ENCODE measurements at places on chromosomes 7 and 10. TPM values are rescaled to one million over a fixed set of nuclear protein-coding genes. Genes with fewer than 3 reads are reported as not detected.

The TBC1D12 gene
- total RNA-seq, result 0.96 TPM

The SPACDR gene
- total RNA-seq, result 3.8 TPM

The SPRN gene
- not detected for total RNA-seq

The WNT8B gene
- total RNA-seq, result 0.41 TPM

The FAM25G gene
- not detected for total RNA-seq

The GSAP gene
- 4.0 TPM for total RNA-seq

GRCh38 chr10:74018241-74018640 is 20.3 kb downstream of the VCL start:
- no peak for DNase-seq
- no peak overlapping the region for H3K27ac ChIP-seq
- no peak overlapping the region for H3K4me3 ChIP-seq
- peaks cover 2% of the 10 kb centered on the region for H3K36me3 ChIP-seq
- H3K4me1 ChIP-seq, result peaks cover 14% of the 10 kb centered on the region
- H3K27me3 ChIP-seq, result no peaks in the 10 kb centered on the region

- DNase-seq, result no peak
- no peaks in the 10 kb centered on the region for H3K36me3 ChIP-seq
- H3K4me3 ChIP-seq, result no peak overlapping the region
- H3K4me1 ChIP-seq, result no peaks in the 10 kb centered on the region
Measured at GRCh38 chr7:73901823-73902597, 41.1 kb downstream of the TMEM270 start.

DNA sequence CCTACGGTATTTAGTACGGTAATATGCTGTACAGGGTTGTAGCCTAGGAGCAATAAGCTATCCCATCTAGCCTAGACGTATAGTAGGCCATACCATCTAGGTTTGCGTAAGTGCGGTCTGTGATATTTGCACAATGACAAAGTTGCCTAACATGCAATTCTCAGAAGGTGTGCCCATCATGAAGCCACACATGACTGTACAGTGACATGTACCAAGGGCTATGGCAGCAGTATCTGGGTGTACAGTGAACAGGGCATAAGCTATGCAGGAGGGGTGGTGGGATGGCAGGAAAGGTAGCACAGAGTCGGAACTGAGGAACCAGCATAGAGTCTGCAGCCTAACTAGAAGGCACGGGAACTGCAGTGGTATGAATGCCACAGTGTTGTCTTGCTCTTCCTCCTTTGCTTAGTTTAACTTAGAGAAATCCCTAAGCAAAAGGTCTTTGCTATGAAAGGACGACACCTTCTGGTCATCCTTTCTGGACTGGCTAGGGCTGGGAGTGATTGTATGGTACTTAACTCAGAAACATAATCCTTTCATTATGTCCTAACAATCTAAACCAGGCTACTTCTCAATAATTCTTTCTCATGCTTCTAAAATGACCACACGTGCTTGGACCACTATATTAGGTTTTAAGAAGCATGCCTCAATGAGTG is 93.5 kb downstream of the DYNC1I1 start:
- H3K4me1 ChIP-seq, result no peaks in the 10 kb centered on the region
- H3K27me3 ChIP-seq, result no peaks in the 10 kb centered on the region
- no peak overlapping the region for H3K27ac ChIP-seq
- H3K36me3 ChIP-seq, result no peaks in the 10 kb centered on the region
- no peak overlapping the region for H3K4me3 ChIP-seq

DNA sequence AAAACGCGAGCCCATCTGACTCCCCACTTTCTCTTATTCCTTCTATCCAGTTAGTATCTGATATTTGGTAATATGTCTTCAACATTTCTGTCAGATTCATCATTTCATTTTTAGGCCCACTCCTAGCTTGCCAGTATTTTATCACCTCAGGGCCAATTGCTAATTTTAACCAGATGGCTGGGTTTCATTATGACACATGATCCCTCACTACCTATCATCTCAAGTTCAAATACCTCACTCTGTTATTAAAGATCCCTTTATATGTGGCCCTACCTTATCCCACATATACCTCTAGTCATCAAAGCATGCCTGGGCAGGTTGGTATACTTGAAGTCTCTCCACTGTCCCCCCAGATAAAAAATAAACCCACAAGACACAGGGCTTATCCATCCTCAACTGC is 104.9 kb downstream of the RNLS start:
- H3K27me3 ChIP-seq, result no peaks in the 10 kb centered on the region
- no peak overlapping the region for H3K4me3 ChIP-seq
- no peaks in the 10 kb centered on the region for H3K4me1 ChIP-seq

- no peaks in the 10 kb centered on the region for H3K36me3 ChIP-seq
- peaks cover 2% of the 10 kb centered on the region for H3K4me1 ChIP-seq
- DNase-seq, result no peak
- no peak overlapping the region for H3K4me3 ChIP-seq
- no peak overlapping the region for H3K27ac ChIP-seq
Measured at GRCh38 chr10:48811917-48812316, 127.2 kb downstream of the WDFY4 start.

GRCh38 chr10:46528675-46529615 is 27.5 kb downstream of the GPRIN2 start:
- H3K36me3 ChIP-seq, result no peaks in the 10 kb centered on the region
- H3K27me3 ChIP-seq, result peaks cover 6% of the 10 kb centered on the region
- no peaks in the 10 kb centered on the region for H3K4me1 ChIP-seq
